ENCODE measurements at places on chromosomes 16 and 17.

DNA sequence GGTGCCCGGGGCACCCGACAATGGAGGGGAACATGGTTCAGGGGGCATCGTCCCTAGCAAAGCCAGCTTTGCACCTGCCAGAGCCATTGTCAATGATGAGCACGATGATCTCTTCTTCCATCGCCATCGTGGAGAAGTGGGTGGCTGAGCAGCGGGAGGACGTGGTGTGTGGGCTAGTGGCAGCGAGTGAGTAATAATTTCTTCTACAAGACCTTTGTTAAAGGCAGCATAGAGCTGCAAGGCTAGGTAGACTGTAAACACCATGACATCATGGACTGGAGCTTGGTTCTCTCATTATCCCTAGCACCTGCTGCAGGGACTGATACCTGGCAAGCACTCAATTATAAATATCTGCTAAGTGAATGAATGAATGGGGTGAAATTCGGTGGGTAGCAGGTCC is 6.7 kb upstream of the HEATR3 start:
- DNase-seq, result no peak

GRCh38 chr17:77409282-77410161 is 268.8 kb downstream of the SEC14L1 start:
- no peak for DNase-seq

DNA sequence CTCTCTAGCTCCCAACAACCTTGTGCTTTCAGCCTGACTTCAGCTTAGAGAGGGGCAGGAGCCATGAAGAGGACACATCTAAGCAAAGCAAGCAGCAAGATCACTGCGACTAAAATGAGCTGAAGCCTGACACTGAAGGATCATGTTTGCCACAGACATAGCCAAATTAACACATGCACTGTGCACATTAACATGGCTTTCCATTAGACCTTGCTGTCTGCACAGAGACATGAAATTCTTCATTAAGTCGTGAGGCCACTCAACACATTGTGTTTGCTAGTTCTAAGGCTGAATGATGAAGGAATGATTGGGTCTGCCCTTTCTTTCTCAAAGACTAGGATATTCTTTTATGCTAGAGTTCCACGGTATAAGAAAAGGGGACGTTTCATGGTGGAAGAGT is 558.3 kb upstream of the PSMD7 start:
- no peak for DNase-seq

DNA sequence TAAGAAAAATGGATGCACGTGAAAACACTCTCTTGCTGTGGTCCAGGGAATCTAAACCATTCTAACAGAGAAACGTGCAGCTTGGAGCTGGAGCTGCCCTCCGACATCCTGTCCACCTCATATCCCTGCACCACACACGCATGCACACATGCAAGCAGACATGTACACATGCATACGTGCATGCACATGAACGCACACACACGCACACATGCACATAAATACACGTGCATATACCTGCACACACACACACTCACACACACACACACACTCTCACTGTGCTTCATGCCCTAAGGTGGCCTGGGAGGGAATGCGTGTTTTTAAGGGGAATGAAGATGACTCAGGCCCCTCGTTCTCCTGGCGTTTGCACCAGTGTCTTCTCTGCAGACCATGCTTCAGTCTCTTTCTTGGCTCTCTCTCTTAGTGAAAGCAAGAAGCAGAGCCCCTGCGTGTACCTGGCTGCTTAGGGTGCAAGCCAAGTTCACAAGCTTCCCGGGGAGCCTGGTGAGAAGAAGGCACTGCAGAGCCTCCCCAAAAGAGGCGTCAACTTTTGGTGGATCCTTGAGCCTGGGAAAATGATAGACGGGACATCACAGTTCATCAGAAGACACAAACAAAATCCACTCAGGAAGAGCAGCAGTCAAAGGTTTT is 72.8 kb downstream of the GOSR1 start:
- DNase-seq, result no peak

GRCh38 chr16:66585481-66586239 is 6.4 kb downstream of the CMTM2 start:
- no peak for DNase-seq

DNA sequence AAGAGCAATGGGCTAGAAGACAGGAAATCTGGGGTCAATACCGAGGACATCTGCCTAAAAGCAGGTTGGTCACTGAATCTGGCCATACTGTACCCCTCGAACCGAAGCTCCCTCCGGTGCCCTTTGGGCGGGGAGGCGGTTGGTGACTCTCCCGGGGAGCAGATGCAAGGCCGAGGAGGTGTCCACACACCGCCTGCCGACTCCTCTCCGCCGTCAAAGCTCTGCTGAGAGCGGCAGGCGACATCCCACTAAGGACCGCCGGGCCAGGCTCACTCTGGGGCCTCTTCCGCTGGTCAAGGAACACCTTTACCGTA is 458 bp downstream of the ZNF200 start:
- no peak for DNase-seq

GRCh38 chr16:2174396-2175131 is 19.0 kb downstream of the TRAF7 start:
- no peak for DNase-seq

GRCh38 chr16:77677129-77677528 is 45.2 kb upstream of the NUDT7 start:
- DNase-seq, result no peak

DNA sequence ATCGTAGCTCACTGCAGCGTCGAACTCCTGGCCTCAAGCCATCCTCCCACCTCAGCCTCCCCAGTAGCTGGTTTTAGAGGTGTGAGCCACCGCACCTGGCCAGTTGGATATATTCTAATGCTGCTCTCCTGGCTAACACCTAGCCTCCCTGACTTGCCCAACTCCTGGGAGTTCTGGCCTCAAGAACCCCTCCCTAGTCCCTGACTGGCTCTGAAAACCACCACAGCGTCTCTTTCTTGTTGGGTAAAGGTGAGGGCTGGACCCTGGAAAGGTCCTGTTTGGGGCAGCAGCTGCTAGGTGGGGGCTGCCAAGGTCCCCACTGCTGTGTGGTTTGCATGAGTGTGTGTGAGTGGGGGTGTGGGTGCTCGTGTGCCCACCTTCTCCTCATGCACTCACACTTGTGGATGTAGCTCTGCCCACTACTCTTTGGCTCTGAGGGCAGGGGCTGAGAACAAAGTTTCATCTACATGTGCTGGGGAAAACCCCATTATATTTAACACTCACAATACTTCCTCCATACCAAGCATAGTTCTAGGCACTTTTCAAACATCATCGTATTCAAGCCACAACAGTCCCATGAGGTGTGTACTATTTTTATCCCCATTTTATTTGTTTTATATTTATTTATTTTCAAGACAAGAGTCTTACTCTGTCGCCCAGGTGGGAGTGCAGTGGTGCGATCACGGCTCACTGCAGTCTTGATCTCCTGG is 7.1 kb upstream of the SPNS3 start:
- no peak for DNase-seq

- no peak for DNase-seq
Measured at GRCh38 chr16:48161906-48162305, 6.1 kb upstream of the ABCC12 start.

DNA sequence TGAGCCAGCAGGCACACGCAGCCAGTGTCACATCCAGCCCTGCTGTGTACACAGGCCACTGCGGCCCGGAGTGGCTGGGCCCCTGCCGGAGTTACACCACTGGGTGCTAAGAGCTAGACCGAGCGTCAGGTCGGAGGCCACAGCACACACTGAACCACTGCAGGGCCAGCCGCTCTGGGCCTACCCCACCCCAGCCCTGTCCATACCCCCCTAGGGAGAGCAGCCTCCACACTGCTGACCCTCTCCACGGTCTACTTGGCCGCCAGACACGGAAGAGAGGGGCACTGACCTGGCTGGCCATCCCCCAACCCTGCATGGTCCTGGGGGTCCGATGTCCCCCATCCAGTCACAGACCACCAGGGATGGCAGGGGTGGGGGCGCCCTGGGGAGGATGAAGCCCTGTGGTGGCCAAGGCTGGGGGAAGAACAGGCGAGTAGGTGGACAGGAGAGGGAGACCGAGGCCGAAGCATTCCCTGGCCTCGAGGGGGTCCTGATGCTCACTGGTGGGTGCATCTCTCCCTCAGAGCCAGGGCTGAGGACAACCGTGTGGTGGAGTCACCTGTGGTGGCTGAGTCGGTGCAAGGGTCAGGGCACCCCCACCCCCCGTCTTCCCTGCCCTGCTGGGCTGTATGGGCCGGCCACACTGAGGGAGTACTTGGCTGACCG is 34.9 kb upstream of the ZC3H18 start:
- no peak for DNase-seq

GRCh38 chr17:48574505-48575065 is 3.6 kb downstream of the HOXB4 start:
- no peak for DNase-seq

DNA sequence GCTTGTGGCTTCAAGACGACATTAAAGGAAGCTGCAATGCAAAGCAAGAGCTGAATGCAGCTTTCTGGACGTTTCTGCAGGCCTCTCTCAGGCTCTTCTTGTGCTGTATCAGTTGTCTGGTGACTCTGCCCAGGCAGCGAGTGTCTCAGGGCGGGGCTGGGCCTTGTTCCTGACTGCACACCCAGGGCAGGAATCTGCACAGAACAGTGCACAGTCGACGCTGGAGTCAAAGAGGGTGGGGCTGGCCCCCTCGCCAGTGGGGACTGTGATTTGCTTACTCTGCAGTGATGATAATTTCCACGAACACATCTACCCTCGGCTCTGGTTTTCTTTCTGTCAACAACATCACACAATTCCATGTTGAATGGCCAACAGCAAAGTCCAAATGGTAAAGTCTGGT is 60.7 kb downstream of the IRF8 start:
- DNase-seq, result no peak

DNA sequence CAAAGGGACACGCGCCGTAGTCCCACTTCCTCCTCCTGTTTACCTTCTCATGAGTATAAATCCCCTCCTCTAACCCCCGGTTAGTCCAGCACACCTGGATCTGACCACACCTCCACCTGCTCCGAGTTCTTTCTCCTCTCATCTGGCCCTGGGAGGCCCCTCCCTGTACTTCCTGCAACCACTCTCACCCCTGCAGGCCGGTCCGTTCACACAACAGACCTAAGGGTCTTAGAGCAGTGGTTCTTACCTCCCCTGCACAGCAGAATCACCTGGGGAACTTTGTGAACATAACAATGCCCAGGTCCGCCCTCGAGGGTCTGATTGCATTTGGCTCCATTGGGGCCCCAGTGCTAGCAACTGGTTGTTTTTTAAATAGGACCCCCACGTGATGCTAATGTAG is 24.8 kb downstream of the TMEM114 start:
- no peak for DNase-seq

GRCh38 chr17:82242977-82243647 is 14.3 kb downstream of the SLC16A3 start:
- DNase-seq, result peak; percentile 75

DNA sequence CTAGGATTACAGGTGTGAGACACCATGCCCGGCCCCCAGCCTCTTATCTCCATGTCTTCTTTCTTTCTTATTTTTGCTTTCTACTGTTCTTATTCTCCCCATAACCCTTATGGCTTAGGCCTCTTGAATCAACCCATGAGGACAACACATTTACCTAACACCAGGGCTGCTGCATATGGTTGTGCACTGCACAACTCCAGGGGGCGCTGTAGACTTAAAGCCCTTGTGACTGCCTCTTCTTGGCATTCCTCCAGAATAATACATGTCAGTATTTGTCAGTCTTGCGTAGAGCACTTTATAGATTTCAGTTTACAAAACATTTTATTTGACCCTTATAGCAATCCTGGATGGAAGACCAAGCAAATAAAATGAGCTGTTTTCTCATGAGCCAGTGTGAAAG is 225.0 kb upstream of the SALL1 start:
- DNase-seq, result no peak

- peak; percentile 41 for DNase-seq
Measured at GRCh38 chr17:51298508-51299371, 38.4 kb downstream of the UTP18 start.

DNA sequence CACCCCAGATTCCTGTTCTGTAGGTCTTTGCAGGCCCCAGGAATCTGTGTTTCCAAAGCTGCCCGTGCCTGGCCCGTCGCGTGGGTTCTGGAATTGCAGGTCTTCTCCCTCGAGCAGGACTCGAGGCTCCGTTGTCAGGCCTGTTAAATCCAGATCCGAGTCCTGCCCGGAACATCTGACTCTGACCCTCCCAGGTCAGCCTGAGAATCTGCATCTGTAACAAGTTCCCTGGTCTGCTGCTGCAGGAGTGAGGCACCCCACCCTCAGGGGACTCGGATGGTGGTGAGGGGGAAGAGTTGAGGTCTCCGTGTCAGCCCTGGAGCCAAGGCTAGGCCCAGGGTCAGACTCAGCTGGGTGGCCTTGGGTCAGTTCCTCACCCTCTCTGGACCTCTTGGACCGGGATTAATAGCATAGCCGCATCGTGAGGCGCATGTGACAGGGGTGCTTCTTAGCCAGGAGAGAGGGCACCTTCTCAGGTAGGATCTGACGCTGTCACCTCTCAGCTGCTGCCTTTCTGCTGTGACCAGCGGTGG is 8.8 kb downstream of the SPIRE2 start:
- no peak for DNase-seq

DNA sequence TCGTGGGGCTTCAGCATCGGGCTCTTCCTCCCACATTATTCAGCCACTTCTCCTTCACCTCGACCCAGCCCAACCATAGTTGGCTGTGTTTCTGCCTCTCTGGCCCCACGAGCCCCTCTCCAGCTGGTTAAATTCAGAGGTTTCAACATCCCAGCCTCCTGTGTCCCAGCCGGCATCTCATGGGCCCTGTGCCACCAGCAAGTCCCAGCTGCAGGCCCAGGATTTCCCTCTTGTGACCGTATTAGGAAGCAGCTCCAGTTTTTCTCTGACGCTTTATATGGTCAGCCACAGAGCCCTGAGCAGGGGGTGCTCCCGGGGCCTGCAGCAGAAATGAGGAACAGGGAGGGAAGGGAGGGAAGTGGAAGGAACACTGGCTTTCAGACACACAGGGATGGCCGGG is 27.4 kb downstream of the MYH11 start:
- DNase-seq, result peak; percentile 3

- no peak for DNase-seq
Measured at GRCh38 chr16:49093939-49094338, 187.7 kb downstream of the CBLN1 start.

DNA sequence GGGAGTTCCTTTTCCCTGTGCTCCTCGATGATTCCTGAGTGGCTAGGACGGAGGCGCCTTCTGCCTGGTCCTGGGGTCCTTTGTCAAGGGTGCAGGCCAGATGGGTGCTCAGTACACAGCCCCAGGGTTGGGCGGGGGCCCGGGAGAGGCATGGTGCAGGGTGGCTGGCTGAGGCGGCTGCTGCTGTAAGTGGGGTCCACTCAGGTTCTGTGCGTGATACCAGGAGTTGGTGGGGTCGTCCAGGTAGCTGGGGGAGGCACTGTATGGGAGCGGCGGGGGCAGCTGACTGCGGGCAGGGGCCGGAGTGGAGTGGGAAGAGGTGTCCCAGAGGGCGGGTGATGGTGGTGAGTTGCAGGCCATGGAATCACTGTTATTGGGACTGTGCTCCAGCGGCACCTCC is 3.6 kb downstream of the DLX3 start:
- no peak for DNase-seq
